Activated CD4-positive, CD25-positive, alpha-beta regulatory T cell treated with anti-CD3 and anti-CD28 coated beads, Interleukin-2, amount 50 U/mL, for 24 hours (primary cell): ENCODE measurements at places on chromosomes 11 and 22.
A peak's percentile ranks its signal among the peaks of the same experiment; 100 is the strongest.

GRCh38 chr22:24483976-24484545 is 11.1 kb upstream of the UPB1 start:
- no peak for ATAC-seq

DNA sequence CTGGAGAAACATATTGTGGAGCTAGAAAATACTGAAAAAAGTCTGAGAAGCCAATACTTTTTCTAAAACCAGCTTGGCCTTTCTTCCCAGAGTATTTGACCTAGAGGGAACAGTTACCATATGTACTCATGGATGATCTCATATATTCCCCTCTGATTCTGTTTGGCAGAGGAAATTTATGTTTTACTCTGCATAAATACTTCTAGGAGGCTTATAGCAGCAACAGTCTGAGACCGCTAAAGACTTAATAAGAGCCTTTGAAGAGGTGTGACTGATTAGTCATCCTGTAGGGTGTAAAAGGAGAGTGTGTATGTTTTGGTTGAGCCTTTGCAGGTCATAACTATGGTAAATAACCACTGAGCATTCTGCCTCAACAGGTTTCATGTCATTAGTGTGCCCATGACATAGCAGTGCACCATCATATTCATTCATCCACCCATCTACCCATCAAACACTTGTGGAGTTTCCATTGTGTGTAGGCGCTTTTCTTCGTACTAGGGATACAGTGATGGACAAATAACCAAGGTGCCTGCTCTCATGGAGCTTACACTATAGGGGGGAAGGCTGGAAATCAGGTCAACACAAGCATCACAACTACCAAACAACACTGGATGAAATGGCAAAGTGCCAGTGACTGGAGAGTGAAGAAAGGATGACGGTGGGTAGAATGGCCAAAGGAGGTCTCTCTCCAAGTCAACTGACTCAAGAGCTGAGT is 44.5 kb downstream of the TRAF6 start:
- ATAC-seq = no peak

- no peak for ATAC-seq
Observed at GRCh38 chr11:68524681-68525080, 64.1 kb downstream of the PPP6R3 start.

GRCh38 chr11:41532413-41532812 is 73.0 kb upstream of the LRRC4C start:
- ATAC-seq = no peak

DNA sequence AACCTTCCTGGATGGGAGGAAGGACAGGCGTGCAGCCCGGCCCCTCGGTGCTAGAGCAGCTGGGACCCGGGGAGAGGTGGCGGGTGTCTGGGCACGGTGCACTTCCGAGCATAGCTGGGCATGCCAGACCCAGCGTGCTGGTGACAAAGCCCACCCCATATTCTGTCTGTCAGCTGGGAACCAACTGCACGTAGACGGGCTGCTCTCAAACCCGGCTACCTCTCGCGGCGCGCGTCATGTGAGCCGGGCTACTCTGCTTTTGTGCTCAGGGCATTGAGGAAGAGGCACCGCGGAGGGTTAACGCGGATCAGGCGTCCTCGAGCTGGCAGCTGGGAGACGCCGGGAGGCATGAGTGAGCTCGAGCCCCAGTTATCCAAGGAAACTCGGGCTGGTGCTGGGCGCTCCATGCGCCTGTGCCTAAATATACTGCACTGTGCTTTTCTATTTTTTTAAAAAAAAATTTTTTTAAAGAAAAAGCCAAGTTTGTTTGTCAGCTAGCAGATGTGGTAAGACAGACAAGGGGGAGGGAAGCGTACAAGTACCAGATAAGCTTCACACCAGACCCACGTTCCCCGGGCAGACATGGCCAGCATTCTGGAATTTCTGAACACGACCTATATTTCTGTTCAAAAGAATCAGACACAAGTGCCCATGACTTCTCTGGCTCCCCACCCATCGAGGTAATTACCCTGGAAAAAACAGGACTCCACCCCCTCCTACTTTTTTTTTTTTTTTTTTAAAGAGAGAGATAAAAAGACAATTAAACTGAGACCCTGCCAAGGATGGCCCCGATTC is 425.6 kb downstream of the SHANK2 start:
- ATAC-seq = no peak

DNA sequence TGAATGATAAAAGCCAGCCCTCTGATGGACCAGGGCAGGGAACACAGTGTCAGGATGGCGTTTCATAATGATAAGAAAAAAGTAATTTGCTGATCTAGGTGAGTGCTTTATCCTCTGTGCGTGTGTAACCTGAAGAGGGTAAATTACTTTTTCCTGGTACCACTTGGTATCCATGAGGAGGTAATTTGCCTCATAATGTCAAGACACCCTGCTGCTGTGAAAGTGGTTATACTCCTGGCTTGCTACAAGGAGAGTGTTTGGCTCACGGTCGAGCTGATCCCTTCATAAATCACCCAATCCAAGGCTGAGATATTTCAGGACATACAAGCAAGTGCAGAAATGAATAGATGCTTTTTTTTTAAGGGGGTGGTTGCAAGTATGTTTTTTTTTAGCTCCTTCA is 207.2 kb upstream of the PGR start:
- no peak for ATAC-seq

- no peak for ATAC-seq
Observed at GRCh38 chr11:28223577-28223976, 115.4 kb downstream of the METTL15 start.

GRCh38 chr11:115049796-115050195 is 371.5 kb downstream of the NXPE2 start:
- no peak for ATAC-seq

- ATAC-seq = no peak
Observed at GRCh38 chr11:62732830-62733229, 4.5 kb downstream of the TTC9C start.

DNA sequence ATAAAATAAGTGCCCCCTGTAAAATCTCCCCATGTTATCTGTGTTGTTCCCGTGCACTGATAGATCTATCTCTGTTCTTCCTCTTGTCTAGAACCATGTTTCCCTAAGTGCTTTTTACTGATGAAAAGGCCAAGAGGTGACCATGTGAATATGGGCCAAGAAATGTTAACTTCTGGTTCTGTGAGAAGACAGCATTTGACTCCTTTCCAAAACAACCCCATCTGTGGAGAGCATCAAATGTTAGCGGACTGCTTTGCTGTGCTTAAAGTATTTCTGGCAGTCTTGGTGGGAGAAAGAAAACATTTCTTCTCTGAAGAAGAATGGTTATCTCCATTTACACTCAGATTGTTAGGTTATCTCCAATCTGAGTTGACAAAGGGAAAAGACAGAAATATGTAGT is 58.6 kb upstream of the GUCY1A2 start:
- ATAC-seq = no peak

GRCh38 chr22:46770726-46771125 is 8.3 kb downstream of the TBC1D22A start:
- no peak for ATAC-seq

GRCh38 chr11:34274712-34275398 is 83.0 kb downstream of the ABTB2 start:
- ATAC-seq = no peak

GRCh38 chr22:45977003-45977411 is at the start of gene WNT7B:
Gene WNT7B (minus strand): TSS chr22:45977162. CDS start chr22:45976754, 408 bp downstream.
- ATAC-seq = no peak

DNA sequence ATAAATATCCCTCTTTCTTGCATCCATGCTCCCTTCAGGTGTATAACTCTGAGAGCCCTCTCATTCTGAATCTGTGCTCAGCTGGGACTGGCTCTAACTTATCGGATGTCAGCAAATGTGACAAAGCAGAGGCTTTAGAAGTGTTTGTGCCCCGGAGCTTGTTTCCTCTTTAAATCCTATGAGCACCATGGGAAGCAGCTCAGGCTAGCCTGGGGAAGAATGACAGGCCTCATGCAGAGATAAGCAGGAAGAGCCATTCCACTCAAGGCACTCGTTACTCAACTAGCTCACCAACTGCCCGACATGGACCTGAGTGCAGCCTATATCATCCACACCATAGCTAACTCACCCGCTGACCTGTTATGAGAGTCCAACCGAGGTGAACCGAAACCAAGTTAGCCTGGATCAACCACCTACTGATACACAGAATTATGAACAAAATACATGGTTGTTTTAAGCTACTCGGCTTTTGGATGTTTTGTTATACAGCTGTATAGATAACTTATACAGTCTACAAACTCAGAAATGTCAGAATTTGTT is 990.7 kb downstream of the NTM start:
- ATAC-seq = no peak

DNA sequence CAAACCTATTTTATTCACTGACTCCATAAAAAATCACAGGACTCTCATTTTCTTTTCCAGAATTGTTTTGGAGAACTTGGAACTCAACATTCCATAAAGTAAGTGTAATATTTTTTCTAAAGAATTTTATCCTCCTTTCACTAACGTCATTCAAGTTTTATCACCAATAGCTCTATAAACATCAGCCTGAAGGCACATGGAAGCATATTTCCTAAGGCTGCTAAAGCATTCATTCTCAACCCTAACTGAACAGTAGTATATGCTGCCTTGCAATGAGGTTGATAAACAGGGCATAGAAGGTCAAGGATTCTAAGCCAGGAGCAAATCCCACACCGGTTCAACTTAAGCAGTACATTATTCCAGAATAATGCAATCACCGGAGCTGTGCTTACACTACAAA is 273.9 kb downstream of the RAB38 start:
- ATAC-seq = no peak

GRCh38 chr11:118117790-118118601 is 31.2 kb upstream of the SMIM35 start:
- no peak for ATAC-seq

DNA sequence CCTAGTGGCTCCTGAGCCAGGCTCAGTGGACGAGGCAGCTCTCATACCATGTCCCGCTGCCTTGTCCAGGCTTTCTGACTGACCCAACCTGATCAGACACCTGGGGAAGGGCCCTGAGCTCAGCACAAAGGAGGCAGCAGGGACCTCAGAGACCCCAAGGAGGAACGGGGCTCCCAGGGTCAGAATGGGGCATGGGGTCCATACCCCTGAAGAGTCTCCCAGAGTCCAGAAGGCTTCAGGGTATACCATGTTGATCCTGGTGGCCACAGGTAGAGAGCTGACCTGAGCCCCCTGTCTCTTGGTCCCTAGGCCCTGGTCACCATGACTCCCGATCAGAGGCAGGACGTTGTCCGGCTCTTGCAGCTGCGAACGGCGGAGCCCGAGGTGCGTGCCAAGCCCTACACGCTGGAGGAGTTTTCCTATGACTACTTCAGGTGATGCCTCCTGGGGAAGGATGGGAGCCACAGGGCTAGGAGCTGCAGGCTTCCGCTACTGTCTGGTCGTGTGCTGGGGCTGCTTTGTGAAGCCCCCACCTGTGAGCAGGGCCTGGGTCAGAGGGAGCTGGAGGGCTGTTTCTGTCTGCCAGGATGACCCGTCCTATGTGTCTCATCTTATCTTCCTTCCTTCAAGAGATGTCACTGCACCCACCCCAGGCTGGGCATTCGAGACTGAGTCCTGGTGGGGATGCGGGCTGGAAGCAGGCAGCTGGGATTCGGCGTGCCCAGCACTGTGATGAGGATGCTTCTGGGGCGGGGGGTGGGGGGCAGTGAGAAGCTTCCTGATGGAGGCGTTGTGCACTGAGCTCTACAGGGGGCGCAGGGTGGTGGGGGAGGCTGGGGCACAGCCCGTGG is 74.2 kb downstream of the MYO7A start:
- ATAC-seq = no peak

GRCh38 chr11:10426475-10426874 is 28.6 kb upstream of the AMPD3 start:
- no peak for ATAC-seq

DNA sequence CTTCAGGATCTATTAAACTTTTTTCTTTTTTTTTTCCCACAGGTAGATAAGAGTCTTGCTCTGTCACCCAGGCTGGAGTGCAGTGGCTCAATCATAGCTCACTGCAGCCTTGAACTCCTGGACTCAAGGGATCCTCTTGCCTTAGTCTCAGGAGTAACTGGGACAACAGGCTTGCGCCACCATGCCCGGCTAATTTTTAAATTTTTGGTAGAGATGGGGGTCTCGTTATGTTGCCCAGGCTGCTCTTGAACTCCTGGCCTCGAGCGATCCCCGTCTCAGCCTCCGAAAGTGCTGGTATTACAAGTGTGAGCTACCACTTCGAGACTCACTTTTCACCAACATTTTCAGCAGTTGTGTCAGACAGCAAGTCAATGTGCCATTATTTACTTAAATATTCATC is 962 bp downstream of the SIRT3 start:
- ATAC-seq = no peak

GRCh38 chr11:122240638-122241037 is 124.6 kb upstream of the BLID start:
- ATAC-seq = no peak

DNA sequence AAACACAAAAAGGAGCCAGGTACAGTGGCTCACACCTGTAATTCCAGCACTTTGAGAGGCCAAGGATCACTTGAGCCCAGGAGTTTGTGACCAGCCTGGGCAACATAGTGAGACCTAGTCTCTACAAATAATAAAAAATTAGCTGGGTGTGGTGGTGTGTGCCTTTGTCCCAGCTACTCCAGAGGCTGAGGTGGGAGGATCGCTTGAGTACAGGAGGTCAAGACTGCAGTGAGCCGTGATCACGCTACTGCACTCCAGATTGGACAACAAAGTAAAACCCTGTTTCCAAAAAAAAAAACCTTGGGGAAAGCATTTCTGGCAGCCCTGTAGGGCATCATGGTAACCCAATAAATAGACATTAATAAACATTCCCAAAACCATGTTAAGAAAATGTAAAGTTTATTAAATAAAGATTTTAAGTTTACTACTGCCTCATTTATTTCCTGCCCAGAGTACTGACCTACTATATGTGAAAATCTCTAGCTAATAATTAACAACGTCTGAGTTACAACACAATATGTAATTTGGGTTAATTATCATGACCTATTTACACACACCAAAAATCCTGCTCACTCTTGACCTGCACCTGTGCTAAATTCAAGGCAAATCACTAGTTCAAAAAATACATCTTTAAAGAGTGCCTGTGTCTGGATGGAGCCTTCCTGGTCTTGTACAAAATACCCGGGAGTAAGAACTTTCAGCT is 8.4 kb downstream of the EEF1G start:
- no peak for ATAC-seq

DNA sequence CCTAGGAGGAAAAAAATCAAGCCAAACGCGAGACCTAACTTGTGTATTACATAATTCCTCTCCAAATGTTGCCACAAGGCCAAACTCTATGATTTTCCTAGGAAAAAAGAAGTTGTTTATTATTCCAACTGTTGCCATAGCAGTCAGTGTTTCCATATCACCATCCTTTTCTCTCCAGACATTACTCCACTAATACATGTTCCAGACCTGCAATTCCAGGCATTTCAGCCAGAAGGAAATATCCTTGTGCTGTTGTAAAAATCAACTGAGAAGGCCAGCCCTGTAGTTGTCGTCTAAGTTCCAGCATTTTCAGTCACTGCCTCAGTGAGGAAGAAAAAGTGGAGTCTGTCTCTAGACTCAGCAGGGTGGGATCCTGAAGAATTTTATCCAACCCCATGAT is 33.1 kb upstream of the PAMR1 start:
- no peak for ATAC-seq

DNA sequence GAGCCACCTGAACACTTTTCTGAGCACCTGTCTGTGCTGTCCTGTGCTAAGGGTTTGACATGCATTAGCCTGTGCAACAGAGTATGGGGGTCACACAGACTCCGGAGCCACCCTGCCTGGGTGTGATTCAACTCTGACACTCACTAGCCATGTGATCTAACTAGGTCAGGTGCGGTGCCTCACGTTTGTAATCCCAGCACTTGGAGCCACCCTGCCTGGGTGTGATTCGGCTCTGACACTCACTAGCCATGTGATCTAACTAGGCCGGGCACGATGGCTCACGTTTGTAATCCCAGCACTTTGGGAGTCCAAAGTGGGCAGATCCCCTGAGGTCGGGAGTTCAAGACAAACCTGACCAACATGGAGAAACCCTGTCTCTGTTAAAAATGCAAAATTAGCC is 11.4 kb downstream of the UBE2L6 start:
- ATAC-seq = no peak

- ATAC-seq = peak; percentile 67
Observed at GRCh38 chr11:108697872-108698473, 33.1 kb downstream of the DDX10 start.
